ENCODE measurements at places on chromosomes 7 and 10. TPM values are rescaled to one million over a fixed set of nuclear protein-coding genes. Genes with fewer than 3 reads are reported as not detected.

- DNase-seq: peak; percentile 84
Measured at GRCh38 chr10:117175901-117176534, 21.3 kb upstream of the KCNK18 start.

DNA sequence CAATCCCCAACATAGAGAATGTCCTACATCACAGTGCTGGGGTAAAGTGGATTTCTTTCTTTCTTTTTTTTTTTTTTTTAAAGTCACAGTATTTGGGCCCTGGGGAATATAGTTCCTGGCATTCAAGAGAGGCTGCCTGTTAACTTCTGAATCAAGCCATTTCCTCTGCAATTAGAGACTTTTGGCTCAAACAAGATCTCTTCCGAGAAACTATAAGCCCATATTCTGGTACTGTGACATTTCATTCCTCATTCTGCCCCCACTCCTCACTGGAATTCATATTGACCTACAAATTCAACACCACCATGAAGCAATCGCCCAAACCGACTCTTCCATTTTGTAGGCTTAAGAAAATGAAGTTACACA lies 187.4 kb downstream of the PHTF2 start:
- no peak for DNase-seq

DNA sequence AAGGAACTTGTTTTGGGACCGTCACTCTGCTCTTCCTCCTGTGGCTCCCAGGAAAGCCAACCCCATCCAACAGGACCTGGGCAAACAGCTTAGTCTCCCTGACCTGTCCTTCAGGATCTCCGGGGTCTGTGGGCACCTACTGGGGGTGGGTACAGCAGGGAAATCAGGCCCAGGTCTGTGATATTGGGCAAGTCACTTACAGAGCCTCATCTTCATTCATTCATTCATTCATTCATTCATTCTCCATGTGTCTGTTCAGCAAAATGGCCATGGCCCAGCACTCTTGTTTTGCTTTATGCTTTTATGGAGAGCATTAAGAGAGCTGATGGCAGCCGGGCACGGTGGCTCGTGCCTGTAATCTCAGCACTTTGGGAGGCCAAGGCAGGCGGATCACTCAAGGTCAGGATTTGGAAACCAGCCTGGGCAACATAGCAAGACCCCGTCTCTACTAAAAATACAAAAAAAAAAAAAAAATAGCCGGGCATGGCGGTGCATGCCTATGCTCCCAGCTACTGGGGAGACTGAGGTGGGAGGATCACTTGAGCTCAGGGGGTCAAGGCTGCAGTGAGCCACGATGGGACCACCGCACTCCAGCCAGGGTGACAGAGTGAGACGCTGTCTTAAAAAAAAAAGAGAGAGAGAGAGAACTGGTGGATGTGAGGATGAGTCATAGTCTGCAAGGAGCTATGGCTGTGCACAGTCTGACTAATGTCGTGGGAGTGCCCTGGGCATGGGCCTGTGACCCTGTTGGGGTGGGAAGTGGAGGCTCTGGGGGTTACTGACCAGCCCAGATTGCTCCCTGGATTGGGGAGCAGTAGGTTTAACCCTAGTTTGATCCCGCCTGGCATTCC lies 54.3 kb downstream of the CLIP2 start:
- no peak for DNase-seq

GRCh38 chr10:34492081-34492480 lies 323.0 kb downstream of the PARD3 start:
- DNase-seq: no peak

The TMEM196 gene
- total RNA-seq: not detected

The JCAD gene
- total RNA-seq: 39.8 TPM

The MICALL2 gene
- 3.6 TPM for total RNA-seq

The DYNC1I1 gene
- 41.3 TPM for total RNA-seq

The CALML5 gene
- not detected for total RNA-seq

GRCh38 chr7:35875292-35875691 lies 74.4 kb downstream of the SEPTIN7 start:
- DNase-seq: no peak

- no peak for DNase-seq
Measured at GRCh38 chr7:119270045-119270464, 1002.9 kb upstream of the KCND2 start.

GRCh38 chr10:34229917-34230316 lies 585.2 kb downstream of the PARD3 start:
- no peak for DNase-seq

The ZNF365 gene
- total RNA-seq: 1.1 TPM

The CYP2C19 gene
- not detected for total RNA-seq

- no peak for DNase-seq
Measured at GRCh38 chr7:143221737-143222136, at the start of gene TAS2R40. Gene TAS2R40 (plus strand): TSS chr7:143222037. CDS start chr7:143222079, 42 bp downstream.

The CPSF4 gene
- total RNA-seq: 18.8 TPM

GRCh38 chr7:91107460-91107859 lies 156.8 kb upstream of the FZD1 start:
- no peak for DNase-seq

DNA sequence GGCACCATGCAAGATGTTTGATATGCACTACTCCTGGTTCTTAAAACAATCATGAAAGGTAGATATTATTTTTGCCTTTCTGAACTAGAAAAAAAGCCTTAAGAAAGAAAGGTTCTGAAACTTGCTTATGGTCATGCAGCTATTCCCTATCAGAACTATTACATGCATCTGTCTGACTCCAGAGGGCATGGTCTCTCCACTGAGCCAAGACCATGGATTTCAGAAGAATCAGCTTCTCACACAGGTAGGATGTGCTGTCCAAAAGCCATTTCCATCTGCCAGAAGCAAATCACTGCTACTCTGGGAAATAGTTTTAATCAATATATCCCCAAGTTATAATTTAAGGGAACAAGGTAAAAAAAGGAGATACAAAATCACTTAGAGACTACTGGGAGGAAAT lies 69.5 kb downstream of the STK17A start:
- DNase-seq: no peak

DNA sequence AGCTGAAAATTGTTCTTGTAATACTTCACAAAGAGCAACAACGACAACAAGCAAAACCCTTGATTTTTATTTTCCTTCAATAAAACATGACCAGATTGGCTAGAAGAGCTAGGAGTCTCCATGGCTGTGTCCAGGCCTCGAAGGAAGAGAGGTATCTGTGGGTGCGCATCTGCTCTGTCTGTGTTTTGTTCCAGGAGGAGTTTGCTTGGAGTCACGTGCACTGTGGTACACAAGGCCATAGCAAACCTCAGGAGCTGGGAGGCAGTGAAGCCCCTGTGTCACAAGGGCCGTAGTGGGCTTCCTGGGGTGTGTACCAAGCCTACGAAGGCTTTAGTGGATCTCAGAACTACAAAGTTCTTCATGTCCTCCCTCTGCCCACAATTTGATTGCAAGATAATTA lies 271.7 kb downstream of the TWIST1 start:
- no peak for DNase-seq

- no peak for DNase-seq
Measured at GRCh38 chr7:42869131-42870020, 42.5 kb downstream of the C7orf25 start.

DNA sequence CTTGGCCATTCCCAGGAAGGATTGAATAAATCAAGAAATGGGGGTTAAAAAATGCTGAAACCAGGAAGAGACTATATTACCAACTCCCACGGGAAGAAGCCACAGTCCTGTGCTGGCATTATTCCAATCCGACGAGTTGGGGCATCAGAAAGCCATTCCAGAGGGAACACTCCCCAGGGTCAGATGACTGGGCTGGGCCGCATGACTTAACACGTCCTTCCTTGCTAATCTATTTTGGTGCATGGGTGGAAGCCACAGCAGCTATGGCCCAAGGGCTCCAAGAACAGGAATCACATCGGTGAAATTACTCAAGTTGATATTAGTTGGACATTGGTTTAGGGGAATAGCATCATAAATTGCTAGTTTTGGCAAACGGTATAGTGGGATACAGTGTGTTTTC lies 592.9 kb upstream of the NRP1 start:
- no peak for DNase-seq

DNA sequence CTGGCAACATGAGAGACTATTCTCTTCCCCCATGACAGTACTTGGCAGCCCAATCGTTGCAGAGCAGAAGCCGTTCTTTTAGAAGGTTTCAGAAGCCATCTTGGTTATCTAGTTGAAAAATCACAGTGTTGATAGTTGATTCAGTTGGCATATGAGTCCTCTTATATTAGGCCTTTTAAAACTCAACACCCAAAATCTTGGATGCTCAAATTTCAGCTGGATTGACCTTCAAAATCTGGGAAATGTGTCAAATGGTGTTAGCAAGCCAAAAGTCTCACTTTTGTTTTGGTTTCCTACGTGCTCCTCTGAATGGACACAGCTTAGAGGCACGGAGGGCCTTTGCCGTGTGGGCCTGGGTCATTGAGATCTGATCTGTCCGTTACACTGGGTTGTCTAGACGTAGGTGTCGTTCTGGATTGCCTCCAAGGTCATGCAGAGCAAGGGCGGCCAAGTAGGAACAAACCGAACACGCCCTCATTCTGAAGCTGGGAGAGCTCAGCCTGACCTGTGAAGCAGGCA lies 59.3 kb upstream of the BMPER start:
- DNase-seq: no peak

DNA sequence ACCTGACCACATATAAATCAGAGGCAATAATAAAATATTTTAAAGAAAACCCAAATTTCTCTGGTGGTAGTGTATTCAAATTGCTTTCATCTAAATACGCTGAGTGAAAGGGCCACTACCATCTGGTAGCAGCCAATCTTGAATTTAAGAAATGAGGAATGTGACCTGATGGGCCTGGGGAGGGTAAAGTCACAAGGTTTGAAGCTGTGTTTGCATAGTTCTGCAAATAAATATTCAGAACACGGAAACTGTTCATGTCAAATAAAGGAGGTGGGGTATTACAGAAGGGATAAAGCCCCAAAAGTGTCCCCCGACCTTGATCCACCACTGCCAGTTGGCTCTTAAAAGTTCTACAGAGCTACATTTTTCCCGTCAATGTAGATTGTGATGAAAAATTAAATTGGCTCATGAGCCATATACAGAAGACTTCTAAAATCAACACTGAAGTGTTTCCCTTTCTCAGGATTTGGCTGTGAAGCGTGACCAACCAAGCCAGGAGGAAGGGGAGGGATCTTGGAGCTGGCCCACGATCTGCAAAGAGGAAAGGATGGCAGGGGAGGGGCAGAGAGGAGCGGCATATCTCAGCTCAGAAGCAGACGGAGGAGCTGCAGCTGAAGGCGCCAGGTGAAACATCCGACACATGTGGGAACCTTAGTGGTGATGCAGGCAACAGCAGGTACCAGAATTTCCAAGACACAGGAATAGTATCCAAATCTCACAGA lies 39.6 kb downstream of the MPP7 start:
- DNase-seq: no peak

DNA sequence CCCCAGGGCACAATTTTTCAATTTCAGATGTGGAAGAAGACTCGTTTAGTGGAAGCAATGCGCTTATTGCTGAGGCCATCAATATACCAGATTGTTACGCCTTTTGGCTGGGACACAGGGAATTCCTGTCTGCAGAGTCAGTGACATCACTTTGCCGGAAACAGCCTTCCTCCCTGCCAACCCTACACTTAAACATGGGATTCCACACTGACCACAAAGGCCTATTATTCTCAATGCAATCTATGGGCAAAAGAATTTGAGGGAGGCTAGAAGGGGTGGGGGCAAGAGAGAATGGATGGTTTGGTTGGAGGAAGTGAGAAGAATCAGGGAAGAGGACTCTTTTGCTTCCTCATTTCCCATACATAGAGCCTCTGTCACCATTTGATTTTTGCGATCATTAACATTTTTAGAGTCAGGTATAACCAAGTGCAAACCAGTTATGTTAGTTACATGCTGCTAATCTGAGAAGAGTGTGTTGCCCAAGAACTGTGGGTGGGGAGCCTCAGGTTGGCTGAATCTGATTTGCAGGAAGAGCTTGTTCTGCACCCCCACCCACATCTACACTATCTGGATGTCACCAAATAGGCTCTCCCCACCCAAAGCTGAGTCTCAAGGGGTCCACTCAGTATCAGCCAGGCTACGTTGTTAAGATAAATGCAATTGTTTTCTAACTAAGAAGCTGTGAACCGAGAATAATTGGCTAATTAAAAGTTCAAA lies 58.2 kb downstream of the ENTPD1 start:
- no peak for DNase-seq
